ENCODE measurements at places on chromosomes 6 and 20.

GRCh38 chr6:143139239-143139784 lies 78.6 kb downstream of the AIG1 start:
- no peak for DNase-seq

- DNase-seq: no peak
Measured at GRCh38 chr20:36827541-36828279, 48.2 kb upstream of the TLDC2 start.

GRCh38 chr20:1460275-1460674 lies 6.4 kb downstream of the NSFL1C start:
- DNase-seq: no peak

GRCh38 chr6:19536838-19537237 lies 300.3 kb upstream of the ID4 start:
- DNase-seq: no peak

DNA sequence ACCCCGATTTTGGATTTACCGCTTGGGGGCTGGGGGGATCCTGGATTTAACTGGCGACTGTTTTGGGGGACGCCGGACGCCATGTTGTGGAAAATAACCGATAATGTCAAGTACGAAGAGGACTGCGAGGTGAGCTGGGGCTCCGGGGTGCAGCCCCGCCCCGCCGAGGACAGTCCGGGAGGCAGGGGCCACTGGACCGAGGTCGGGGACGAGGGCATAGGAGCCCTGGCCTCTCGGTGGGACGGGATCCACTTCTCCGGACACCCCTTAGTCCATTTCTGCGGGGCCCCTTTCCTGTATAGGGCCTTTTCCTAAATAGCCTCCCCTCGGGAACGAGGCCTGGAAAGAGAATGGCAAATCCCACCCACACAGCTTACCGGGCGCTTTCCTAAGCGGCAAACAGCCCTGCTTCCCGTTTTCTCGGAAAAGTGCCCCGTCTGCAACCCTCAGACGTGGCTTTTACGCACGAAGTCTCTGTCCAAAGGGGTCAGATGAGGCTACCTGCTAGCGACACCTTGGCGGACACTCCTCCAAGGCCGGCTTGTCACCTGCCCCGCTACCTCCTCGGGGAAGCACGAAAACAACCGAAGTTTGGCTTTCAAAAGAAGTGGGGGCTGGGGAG lies 469 bp downstream of the TFAP2C start:
- DNase-seq: no peak

DNA sequence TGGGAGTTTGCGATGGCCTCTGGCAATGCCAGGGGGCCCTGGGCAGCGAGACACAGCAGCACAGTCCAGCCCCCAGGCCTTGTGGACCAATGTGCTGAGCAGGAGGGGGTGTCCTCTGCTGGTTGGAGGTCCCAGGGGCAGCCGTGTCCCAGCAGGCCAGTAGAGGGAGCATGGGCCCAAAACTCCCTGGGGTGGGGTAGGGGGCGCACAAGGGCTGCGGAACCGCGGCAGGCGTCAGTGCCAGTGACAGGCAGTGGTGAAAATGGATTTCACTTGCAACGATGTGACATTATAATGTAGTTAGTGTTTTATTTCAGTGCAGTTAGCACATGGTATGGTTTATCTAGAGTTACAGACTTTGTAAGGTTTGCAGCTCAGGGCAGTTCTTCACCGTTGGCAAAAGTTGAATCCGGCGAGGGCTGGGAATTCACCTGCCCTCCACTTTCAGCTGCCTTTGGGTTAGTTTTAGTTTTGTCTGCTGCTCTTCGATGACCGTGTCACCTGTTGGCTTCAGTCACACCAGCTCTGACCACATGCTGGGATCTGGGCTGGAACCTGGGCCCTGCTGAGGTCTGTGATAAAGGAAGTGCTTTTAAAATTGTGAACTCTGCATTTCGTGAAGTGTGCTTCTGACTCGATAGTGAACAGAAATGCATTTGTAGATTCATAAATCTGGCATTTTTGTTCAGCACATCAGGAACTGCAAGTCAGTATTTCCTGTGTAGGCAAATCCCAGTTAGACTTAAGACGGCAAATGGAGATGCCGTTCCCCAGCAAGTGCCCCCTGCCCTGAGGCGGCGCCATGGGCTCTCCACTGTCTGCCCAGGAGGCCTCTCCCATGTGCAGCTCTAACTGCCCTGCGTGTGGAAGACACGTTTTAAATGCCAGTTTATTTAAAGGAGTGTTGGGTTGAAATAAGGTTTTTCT lies 46.8 kb downstream of the PYGB start:
- DNase-seq: peak; percentile 66

GRCh38 chr20:967796-968742 lies 34.0 kb downstream of the RSPO4 start:
- no peak for DNase-seq

- no peak for DNase-seq
Measured at GRCh38 chr6:135640449-135641111, 143.0 kb upstream of the AHI1 start.

DNA sequence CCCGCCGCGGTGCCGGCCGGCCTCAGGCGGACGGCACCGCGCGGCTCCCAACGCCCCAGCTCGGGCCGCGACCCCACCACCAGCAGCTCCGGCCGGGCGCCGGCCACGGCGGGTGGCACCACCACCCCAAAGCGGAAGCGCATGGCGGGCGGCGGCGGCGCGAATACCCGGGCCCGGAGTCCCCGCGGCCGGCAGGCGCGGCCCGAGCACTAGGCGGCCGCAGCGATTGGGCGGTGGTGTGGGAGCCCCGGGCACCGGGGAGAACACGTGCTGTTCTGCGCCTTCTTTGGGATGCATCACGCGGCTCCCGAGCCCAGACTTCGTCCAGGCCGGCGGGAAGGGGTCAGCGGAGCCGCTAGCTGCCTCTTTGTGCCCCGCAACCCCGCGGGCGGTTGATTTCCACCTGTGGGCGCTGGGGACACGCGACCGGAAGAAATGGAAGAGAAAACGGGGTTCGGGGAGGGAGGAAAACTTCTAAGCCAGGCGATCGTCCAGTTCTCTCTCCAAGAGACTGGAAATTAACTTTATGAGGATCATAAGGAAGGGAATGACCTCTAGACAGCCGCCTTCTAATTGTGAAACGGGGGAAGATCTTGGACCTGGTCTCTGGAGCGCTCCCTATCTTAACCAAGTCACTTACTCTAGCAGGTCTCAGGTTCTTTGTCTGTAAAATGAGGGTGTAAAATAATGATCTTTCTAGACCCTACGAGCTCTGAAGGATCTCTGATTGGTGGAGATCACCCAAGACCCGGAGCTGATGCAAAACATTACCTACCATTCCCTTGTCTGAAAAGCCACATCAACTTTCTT lies at the start of gene EPM2A:
EPM2A (minus strand) TSS at position 165 of the 810 bp plus-strand sequence; CDS start at position 143, 22 bp downstream.
- DNase-seq: peak; percentile 52

GRCh38 chr6:162147281-162147680 lies 580.3 kb downstream of the PRKN start:
- no peak for DNase-seq

GRCh38 chr20:13685623-13686022 lies 46.9 kb upstream of the TASP1 start:
- no peak for DNase-seq

DNA sequence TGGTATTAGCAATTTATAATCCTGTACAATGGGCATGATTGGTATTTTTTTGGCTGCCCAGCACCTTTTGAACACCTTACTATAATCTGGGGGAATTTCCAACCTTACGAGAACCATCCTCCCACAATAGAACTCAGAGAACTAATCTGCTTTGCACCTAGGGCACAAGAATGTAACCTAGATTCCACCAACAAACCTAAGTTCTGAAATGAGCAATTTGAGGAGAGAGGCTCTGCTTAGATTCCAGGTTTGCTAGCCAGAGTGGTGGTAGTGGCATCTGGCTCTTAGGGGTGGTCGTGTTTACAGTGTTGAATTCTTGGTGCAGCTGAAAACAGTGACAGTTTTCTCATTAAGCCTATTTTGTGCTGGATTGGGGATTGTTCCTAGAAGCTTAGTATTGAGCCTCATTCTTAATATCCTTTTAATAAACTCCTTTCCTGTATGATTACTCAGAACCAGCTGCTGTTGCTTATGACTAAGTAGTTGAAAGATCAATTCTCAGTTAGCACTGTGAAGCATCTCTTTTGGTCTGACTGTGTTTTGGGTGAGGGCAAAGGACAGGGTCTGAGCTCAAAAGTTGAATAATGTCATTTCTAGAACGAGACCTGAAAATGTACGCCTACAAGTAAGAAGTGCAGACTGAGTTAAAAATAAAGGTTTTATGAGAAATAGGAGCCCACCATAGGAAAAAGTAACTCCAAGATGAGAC lies 385.6 kb downstream of the CDKAL1 start:
- no peak for DNase-seq

DNA sequence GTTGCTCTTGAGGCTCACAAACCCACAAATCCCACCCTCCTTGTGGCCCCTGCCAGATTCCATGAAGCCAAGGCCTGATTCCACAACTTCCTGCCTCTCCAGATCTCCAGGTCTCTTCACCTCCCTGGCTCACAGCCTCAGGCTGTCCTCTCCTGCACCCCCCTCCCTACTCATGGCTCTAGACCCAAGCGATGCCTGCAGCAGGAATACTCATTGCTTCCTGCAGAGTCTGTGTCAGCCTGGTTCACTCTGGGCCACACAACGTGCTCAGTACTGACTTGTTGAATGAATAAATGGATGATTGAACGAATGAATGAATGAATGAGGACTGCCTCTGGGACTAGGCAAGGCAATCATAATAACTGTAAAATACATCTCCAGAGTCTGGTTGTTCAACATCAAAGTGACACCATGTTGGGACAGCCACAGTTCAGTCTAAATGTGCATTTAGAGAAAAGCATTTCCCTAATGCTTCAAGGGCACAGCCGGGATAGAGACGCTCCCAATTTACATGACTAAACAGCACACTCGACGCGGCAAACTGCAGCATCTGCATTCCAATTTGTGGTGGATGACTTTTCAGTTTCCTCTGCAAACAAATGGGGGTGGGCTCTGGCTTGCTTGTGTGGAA lies 139.9 kb downstream of the GRM4 start:
- DNase-seq: peak; percentile 45

DNA sequence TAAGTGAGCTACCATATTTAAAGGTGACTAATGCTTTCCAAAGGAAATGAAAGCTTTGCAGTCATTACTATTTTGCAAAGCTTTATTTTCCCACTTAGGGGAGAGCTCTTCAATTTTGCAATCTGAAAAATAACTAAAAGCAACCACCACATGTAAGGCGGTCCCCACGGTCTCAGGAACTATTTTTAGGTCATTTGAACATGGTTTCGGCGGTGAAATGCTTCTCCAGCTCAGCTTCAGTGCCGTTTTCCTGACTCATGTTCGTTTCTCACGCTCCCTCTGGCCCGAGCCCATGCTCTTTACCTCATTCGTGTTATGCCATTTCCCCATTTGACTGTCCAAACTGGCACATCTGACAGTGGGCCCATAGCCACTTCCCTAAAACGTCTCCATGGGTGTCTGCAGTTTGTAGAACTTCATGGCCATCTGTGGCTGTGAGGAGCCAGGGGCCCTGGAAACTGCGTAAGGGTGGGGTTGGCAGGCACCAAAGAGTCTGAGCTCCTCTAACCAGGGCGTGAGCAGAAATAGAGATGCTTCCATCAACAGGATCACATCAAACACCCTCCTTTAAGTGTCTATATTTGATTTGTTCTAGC lies 46.5 kb downstream of the ADTRP start:
- no peak for DNase-seq

DNA sequence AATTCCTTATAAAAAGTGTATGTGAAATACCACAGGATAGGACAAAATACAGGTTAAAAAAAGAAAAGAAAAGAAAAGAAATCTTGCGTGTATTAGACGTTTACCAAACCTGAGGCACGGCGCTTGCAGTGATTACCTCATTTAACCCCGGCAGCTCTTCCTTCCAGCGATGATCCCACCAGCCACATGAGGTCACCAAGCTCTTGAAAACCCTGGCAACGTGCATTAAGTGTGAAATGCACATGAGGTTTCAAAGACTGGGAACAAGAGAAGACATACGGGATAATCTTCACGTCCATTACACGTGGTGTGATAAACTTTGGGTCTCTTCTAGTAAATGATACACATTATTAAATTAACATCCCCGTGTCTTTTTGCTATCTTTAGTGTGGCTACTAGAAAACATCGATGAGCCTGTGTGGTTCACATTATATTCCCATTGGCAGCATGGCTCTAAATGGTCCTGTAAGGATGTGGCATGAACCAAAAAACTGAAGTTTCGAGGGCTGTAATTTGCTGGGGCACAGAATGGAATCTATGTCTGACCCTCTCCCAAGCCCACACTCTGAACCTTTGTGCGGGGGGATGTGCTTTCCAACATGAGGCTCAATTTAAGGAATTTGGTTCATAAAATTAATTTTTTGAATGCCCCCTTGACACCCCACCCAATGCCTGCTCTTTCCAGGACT lies 59.2 kb upstream of the THBS2 start:
- DNase-seq: no peak

GRCh38 chr6:37555040-37555781 lies 55.5 kb upstream of the CCDC167 start:
- DNase-seq: no peak

- no peak for DNase-seq
Measured at GRCh38 chr20:39433466-39433865, 471.3 kb downstream of the DHX35 start.

- DNase-seq: no peak
Measured at GRCh38 chr6:141403103-141403502, 729.6 kb upstream of the GJE1 start.
